ENCODE measurements at places on chromosomes 4 and X. TPM values are rescaled to one million over a fixed set of nuclear protein-coding genes. Genes with fewer than 3 reads are reported as not detected.

- H3K27ac ChIP-seq, result no peak overlapping the region
- no peaks in the 10 kb centered on the region for H3K36me3 ChIP-seq
- no peak for DNase-seq
- no peak overlapping the region for H3K4me3 ChIP-seq
- H3K4me1 ChIP-seq, result no peaks in the 10 kb centered on the region
These were observed 15.3 kb downstream of the PHEX start for GRCh38 chrX:22047468-22047867.

DNA sequence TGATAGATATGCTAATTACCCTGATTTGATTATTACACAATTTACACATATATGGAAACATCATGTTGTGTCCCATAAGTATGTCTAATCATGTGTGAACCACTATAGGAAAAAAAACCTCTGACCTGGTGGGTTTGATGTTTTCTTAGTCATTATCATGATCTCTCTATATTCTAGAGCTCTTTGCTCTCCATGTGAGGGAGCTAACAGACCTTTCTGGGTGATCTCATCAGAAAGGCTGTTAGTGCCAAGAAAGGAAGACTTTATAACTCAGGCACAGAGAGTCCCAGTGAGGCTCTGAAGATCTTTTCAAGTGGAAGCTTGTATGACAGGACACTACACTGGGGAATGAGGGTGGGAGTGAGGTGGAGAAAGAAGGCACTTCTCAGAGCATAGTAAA, 527.7 kb upstream of the MAGEB2 start:
- no peak overlapping the region for H3K27ac ChIP-seq
- H3K36me3 ChIP-seq, result no peaks in the 10 kb centered on the region
- H3K4me3 ChIP-seq, result no peak overlapping the region
- no peaks in the 10 kb centered on the region for H3K4me1 ChIP-seq
- no peaks in the 10 kb centered on the region for H3K27me3 ChIP-seq
- DNase-seq, result no peak

- no peak within 1 kb of the TSS for H3K4me3 ChIP-seq
- no peaks in the 10 kb centered on the region for H3K36me3 ChIP-seq
- no peak within 1 kb of the TSS for H3K27ac ChIP-seq
- no peaks in the 10 kb centered on the region for H3K27me3 ChIP-seq
- no peaks in the 10 kb centered on the region for H3K4me1 ChIP-seq
- peak; percentile 62 for DNase-seq
These were observed at the start of gene BEX1 for GRCh38 chrX:103063918-103064434. Gene BEX1, minus strand, starts transcription at chrX:103064171. Its CDS starts 897 bp downstream, at chrX:103063274.

GRCh38 chr4:25129917-25130316, 30.3 kb downstream of the SEPSECS start:
- H3K4me1 ChIP-seq, result no peaks in the 10 kb centered on the region
- H3K36me3 ChIP-seq, result no peaks in the 10 kb centered on the region
- H3K27me3 ChIP-seq, result no peaks in the 10 kb centered on the region
- H3K27ac ChIP-seq, result no peak overlapping the region
- no peak overlapping the region for H3K4me3 ChIP-seq

- H3K27me3 ChIP-seq, result no peaks in the 10 kb centered on the region
- no peak for DNase-seq
- no peaks in the 10 kb centered on the region for H3K4me1 ChIP-seq
- no peaks in the 10 kb centered on the region for H3K36me3 ChIP-seq
- no peak overlapping the region for H3K27ac ChIP-seq
- H3K4me3 ChIP-seq, result no peak overlapping the region
These were observed 1056.0 kb upstream of the SLIT2 start for GRCh38 chr4:19195696-19196095.

The SPANXA2 gene
- not detected for polyA plus RNA-seq
